ENCODE measurements at places on chromosomes 13 and 19.
A peak's percentile ranks its signal among the peaks of the same experiment; 100 is the strongest.

DNA sequence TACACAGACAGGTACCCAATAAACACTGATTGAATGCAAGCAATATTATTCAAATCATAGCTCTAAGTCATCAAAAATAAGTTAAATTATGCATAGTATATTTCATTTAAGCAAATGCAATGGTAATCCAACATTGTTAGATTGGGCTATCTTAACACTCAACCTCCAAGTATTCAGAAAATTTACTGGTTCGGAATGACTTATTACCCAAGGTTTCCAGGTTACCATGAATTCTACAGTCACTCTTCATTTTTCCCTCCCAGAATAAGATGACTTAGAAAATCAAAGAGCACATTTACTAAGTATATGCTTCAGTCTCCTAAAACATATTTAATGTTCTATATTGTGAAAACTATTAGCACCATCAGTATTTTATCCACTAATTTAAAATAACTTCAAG is 6.0 kb downstream of the UBL3 start:
- no peak overlapping the region for H3K27ac ChIP-seq
- H3K27me3 ChIP-seq: no peaks in the 10 kb centered on the region
- peaks cover 2% of the 10 kb centered on the region for H3K4me1 ChIP-seq
- H3K36me3 ChIP-seq: no peaks in the 10 kb centered on the region
- DNase-seq: no peak

GRCh38 chr13:51326777-51327176 is 12.7 kb upstream of the SERPINE3 start:
- H3K4me1 ChIP-seq: peaks cover 4% of the 10 kb centered on the region
- H3K36me3 ChIP-seq: no peaks in the 10 kb centered on the region
- no peaks in the 10 kb centered on the region for H3K27me3 ChIP-seq
- DNase-seq: no peak
- no peak overlapping the region for H3K4me3 ChIP-seq

- H3K4me1 ChIP-seq: no peaks in the 10 kb centered on the region
- peaks cover 70% of the 10 kb centered on the region for H3K36me3 ChIP-seq
- no peak overlapping the region for H3K27ac ChIP-seq
- no peak overlapping the region for H3K4me3 ChIP-seq
- no peaks in the 10 kb centered on the region for H3K27me3 ChIP-seq
- no peak for DNase-seq
These were observed 131.5 kb upstream of the MCF2L start for GRCh38 chr13:112837371-112838037.

GRCh38 chr13:100549316-100549715 is 39.3 kb downstream of the GGACT start:
- no peaks in the 10 kb centered on the region for H3K36me3 ChIP-seq
- no peak overlapping the region for H3K4me3 ChIP-seq
- no peaks in the 10 kb centered on the region for H3K27me3 ChIP-seq
- peak; percentile 41 for DNase-seq
- peaks cover 6% of the 10 kb centered on the region for H3K4me1 ChIP-seq

DNA sequence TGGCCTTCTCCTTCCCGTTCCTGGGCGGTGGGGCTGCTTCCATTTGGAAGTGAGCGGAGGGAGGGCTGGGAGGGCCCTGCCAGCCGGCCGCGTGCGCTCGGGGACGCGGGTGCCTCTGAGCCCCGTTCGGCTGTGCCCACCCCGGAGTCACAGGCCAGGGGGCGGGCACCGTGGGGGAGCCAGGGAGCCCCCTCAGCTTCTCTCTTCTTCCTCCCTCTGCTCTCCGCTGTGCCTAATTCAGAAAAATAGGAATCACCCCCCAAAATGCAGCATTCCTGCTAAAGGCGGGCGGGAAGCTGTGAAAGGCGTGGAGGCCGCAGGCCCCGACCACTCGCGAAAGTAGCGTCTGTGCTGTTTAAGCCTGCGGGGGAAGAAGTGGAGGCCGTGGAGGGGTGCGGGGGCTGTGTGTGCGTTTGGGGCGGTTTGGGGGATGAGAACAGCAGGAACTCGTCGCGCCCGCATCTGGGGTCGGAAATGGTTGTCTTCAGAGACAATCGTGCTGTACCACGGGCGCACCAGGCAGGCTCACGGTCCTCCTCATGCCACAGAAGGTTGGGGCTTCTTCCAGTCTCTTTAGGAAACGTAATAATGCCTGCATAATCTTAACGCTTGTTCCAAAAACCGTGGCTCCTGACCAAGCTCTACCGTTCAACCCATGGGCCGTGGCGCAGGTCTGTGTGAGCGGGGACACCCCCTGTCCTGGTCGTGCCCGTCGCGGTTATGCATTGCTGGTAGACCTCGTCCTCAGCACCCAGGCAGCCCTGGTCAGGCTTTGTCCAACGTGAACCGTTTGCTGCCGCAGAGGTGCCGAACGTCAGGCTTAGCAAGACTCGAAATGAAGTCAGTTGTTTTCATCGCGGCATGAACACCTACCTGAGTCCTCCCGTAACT is 110.4 kb upstream of the SOX1 start:
- no peak overlapping the region for H3K4me3 ChIP-seq
- DNase-seq: peak; percentile 26
- no peak overlapping the region for H3K27ac ChIP-seq

- no peak overlapping the region for H3K4me3 ChIP-seq
- no peaks in the 10 kb centered on the region for H3K36me3 ChIP-seq
- no peak for DNase-seq
These were observed 9.8 kb downstream of the KLF2 start for GRCh38 chr19:16334411-16334810.

- no peak overlapping the region for H3K4me3 ChIP-seq
- no peaks in the 10 kb centered on the region for H3K27me3 ChIP-seq
- H3K27ac ChIP-seq: no peak overlapping the region
- peaks cover 40% of the 10 kb centered on the region for H3K36me3 ChIP-seq
These were observed 8.5 kb downstream of the RANBP3 start for GRCh38 chr19:5969476-5969875.

DNA sequence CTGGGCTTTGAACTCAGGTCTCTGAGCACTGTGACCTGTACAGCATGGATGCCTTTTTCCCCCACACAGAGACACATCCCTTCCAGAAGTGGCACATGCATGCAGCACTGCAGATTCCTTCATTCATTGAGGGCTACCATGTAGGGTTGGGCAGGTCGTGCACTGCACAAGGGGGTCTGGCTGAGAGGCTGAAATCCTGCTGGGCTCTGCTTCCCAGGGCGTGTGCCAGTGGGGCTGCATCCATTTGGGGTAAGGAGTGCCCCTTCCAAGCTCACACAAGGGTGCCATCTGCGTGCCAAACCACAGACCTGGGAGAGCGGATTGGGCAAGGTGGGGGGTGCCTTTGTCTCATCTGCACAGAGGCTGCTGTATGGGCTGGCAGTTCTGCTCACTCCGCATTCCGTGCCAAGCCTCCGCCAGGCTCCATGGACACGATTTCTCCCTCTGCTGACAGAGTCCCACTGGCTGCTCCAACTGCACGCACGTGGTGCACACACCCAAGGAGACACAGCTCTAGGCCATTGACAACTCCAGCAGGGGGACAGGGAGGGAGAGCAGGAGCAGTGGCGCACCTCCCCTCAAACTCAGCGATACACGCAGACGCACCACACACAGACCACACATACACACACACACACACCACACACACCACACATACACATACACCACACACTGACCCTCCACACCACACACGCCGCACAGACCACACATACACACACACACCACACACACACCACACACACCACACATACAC is 4.5 kb upstream of the SHISA7 start:
- no peaks in the 10 kb centered on the region for H3K36me3 ChIP-seq
- H3K27ac ChIP-seq: no peak overlapping the region
- H3K4me1 ChIP-seq: no peaks in the 10 kb centered on the region
- H3K27me3 ChIP-seq: peaks cover 99% of the 10 kb centered on the region
- no peak overlapping the region for H3K4me3 ChIP-seq
- no peak for DNase-seq

DNA sequence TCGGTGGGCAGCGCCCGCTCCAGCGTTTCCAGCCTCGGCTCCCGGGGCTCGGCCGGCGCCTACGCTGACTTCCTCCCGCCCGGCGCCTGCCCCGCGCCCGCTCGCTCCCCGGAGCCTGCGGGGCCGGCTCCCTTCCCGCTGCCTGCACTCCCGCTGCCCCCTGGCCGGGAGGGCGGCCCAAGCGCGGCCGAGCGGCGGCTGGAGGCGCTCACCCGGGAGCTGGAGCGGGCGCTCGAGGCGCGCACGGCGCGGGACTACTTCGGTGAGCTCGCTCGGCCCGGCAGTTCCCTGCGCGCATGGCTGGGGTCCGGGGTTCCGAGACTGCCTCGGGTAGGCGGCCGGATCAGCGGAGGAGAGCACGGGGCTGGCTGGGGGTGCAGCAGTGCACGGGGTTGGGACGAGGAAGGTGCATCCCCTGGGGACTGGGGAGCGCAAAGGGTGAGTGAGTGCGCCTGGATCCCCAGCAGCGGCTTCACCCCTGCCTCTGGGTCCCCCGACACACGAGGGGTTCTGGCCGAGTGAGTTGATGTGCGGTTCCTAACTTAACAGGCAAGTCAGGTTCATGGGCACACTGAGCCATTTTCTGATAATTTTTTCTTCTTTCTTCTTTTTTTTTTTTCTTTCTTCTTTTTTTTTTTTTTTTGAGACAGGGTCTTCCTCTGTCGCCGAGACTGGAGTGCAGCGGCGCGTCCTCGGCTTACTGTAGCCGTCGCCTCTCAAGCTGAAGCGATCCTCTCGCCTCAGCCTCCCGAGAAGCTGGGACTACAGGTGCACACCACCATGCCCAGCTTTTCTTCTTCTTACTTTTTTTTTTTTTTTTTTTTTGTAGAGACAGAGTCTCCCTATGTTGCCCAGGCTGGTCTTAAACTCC is 1.1 kb downstream of the WTIP start:
- peaks cover 5% of the 10 kb centered on the region for H3K4me1 ChIP-seq
- H3K27me3 ChIP-seq: no peaks in the 10 kb centered on the region
- no peak overlapping the region for H3K27ac ChIP-seq

DNA sequence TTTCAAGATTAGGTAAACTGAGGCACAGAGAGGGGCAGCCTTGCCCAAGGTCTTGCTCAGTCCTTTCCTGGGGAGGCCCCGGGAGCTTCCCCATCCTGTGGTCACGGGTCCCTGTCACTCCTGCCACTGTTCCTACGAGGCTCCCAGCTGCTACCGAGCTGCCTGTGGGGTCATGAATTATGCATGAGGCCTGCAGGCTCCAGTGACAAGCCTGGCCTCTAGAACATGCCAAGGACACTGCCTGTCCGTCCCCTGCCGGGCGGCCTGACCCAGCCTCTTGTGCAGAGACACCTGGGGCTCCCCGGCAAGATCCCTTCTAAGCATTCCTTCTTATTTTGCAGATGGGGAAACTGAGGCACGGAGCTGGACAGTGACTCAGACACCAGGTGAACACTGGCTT is 2.7 kb downstream of the FCHO1 start:
- H3K4me3 ChIP-seq: no peak overlapping the region
- H3K27ac ChIP-seq: no peak overlapping the region
- no peaks in the 10 kb centered on the region for H3K27me3 ChIP-seq
- no peak for DNase-seq
- no peaks in the 10 kb centered on the region for H3K36me3 ChIP-seq
- H3K4me1 ChIP-seq: no peaks in the 10 kb centered on the region

GRCh38 chr13:49858178-49858856 is 65.8 kb upstream of the KPNA3 start:
- no peak for DNase-seq
- no peaks in the 10 kb centered on the region for H3K4me1 ChIP-seq
- H3K27ac ChIP-seq: no peak overlapping the region
- no peaks in the 10 kb centered on the region for H3K27me3 ChIP-seq
- H3K36me3 ChIP-seq: no peaks in the 10 kb centered on the region

- no peak for DNase-seq
- H3K36me3 ChIP-seq: no peaks in the 10 kb centered on the region
- H3K4me1 ChIP-seq: no peaks in the 10 kb centered on the region
- H3K4me3 ChIP-seq: no peak overlapping the region
- no peak overlapping the region for H3K27ac ChIP-seq
- peaks cover 33% of the 10 kb centered on the region for H3K27me3 ChIP-seq
These were observed 23.4 kb upstream of the EID2 start for GRCh38 chr19:39563408-39563807.

DNA sequence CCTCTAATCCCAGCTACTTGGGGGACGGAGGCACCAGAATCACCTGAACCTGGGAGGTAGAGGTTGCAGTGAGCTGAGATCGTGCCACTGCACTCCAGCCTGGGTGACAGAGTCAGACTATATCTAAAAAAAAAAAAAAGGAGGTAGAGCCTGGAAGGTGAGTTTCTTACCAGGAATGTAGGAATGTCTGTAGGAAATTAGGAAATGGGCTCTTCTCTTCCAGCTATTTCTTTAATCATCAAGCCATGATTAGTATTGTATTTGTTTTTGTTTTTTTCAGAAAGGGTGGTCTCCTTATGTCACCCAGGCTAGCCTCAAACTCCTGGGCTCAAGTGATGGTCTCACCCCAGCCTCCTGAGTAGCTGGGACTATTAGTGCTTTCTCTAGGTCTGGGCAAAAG is 26.3 kb upstream of the SERP2 start:
- no peak for DNase-seq
- no peak overlapping the region for H3K27ac ChIP-seq
- H3K4me3 ChIP-seq: no peak overlapping the region
- H3K27me3 ChIP-seq: no peaks in the 10 kb centered on the region
- no peaks in the 10 kb centered on the region for H3K36me3 ChIP-seq
- peaks cover 3% of the 10 kb centered on the region for H3K4me1 ChIP-seq

Data from endodermal cell (in vitro differentiated cells).